Breast epithelium (tissue), 4 donors: ENCODE measurements at places on chromosomes 1 and 21. TPM values are rescaled to one million over a fixed set of nuclear protein-coding genes. Genes with fewer than 3 reads are reported as not detected.
A peak's percentile ranks its signal among the peaks of the same experiment; 100 is the strongest.

AMIGO1 gene
- 9.5 TPM for total RNA-seq

AK2 gene
- 280 TPM for total RNA-seq

CR1 gene
- total RNA-seq, result 3.7 TPM

OR6K3 gene
- not detected for total RNA-seq

LCE2C gene
- not detected for total RNA-seq

LRRC38 gene
- total RNA-seq, result not detected

TINAGL1 gene
- 144 TPM for total RNA-seq

AXDND1 gene
- 1.8 TPM for total RNA-seq

DNA sequence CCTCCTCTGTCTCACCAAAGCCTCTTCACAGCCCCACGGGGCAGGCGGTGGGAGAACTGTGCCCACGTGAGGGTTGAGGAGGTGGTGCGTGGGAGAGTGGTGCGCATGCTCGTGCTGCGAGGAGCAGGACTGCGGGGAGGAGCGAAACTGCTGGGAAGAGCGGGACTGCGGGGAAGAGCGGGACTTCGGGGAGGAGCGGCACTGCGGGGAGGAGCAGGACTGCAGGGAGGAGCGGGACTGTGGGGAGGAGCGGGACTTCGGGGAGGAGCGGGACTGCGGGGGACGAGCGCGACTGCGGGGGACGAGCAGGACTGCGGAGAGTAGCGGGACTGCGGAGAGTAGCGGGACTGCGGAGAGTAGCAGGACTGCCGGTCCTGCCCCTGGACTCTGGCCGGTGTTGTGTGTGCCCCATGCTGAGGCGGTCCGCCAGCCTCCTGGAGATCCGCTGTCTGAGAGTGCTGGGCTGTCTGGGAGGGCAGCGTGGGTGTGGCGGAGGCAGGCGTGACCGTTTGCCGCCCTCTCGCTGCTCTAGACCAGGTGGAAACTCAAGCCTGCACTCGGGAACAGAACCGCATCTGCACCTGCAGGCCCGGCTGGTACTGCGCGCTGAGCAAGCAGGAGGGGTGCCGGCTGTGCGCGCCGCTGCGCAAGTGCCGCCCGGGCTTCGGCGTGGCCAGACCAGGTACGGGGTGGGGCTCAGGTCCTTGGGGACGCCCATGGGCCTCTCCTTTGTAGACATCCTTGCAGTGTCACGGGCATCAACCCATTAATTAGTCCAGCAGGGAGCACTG lies 24.6 kb downstream of the TNFRSF1B start:
- no peak overlapping the region for H3K4me3 ChIP-seq
- no peaks in the 10 kb centered on the region for H3K27me3 ChIP-seq
- no peak overlapping the region for H3K27ac ChIP-seq
- H3K36me3 ChIP-seq, result no peaks in the 10 kb centered on the region

DNA sequence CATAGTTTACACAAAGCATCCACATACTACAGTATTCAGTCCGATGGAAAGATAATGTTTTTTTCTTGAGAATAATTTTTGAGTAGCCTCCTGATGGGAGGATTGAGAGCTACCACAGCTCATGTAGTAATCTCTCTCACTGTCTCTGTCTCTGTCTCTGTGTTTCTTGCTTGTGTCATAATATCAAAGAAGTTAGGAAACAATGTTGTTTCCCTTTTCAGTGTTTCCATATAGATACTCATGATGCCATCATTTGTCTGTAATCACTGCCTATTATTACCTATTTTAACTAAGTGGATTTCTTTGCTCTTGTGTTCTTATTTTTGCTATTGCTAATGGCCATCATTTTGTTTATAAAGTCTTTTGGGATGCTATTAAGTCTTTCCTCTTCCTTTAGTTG lies 367.7 kb downstream of the NEGR1 start:
- H3K27ac ChIP-seq, result no peak overlapping the region
- H3K27me3 ChIP-seq, result no peaks in the 10 kb centered on the region
- no peaks in the 10 kb centered on the region for H3K4me1 ChIP-seq
- DNase-seq, result no peak
- H3K36me3 ChIP-seq, result no peaks in the 10 kb centered on the region

DNA sequence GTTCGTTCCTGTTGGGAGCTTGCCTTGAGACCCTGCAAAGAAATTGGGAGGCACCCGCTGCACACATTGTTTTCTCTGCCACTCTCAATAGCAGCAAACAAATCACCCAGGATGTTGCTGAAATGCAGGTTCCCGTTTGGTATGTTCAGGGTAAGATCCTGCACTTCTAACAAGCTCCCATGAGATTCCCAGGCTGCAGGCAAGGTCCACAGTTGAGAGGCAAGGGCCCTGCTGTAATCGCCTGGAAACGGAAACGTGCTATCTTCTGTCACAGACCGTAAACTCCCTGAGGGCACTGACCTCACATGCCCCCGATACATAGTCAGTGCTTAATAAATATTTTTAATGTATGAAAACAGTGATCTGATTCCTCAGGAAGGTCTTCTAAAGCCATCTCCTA lies 37.8 kb downstream of the XCL1 start:
- no peaks in the 10 kb centered on the region for H3K36me3 ChIP-seq
- DNase-seq, result no peak
- H3K27ac ChIP-seq, result no peak overlapping the region
- no peak overlapping the region for H3K4me3 ChIP-seq
- peaks cover 10% of the 10 kb centered on the region for H3K4me1 ChIP-seq

GRCh38 chr1:50976111-50976889 lies 6.3 kb downstream of the CDKN2C start:
- H3K27me3 ChIP-seq, result peaks cover 4% of the 10 kb centered on the region
- peak overlapping the region; percentile 89 for H3K27ac ChIP-seq
- no peaks in the 10 kb centered on the region for H3K36me3 ChIP-seq
- DNase-seq, result no peak

GRCh38 chr1:43274125-43274803 lies 4.5 kb downstream of the TMEM125 start:
- H3K4me3 ChIP-seq, result no peak overlapping the region
- DNase-seq, result no peak
- no peak overlapping the region for H3K27ac ChIP-seq
- no peaks in the 10 kb centered on the region for H3K36me3 ChIP-seq
- H3K27me3 ChIP-seq, result no peaks in the 10 kb centered on the region
- no peaks in the 10 kb centered on the region for H3K4me1 ChIP-seq

DNA sequence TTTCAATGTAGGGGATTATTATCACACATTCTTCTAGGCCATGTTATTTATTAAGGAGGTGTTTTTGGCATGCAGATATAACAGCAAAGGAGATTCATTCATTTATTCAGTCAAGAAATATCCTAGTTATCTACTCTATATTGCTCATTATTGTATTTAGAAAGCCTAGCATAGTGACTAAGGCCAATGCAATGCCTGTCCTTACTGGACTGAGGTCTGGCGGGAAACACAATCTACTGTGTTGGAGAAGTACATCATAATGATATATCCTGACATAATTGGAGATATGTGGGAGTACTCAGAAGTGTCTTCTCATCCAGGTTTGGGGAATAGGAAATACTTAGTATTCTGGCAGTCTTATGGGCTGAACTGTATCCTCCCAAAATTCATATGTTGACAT lies 421.5 kb upstream of the USP24 start:
- no peaks in the 10 kb centered on the region for H3K27me3 ChIP-seq
- no peak overlapping the region for H3K27ac ChIP-seq
- H3K4me3 ChIP-seq, result no peak overlapping the region
- no peak for DNase-seq
- H3K36me3 ChIP-seq, result no peaks in the 10 kb centered on the region
- no peaks in the 10 kb centered on the region for H3K4me1 ChIP-seq

DNA sequence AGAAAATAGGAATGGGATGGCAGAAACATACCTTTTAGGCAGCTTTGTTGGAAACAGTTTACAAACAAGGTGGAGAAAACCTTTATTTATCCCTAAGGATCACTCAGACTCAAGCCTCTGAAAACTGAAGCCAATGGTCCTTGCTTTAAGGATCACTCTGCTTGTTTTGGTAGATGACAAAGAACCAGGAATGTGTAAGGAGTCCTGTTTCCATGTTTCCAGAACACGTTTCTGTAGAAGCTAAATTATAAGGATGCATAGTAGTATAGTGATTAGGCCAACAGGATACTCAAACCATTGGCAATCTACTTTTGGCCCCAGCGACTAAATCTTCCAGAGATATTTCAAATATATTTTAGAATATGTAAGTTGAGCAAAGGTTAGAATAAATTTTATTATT lies 149.1 kb upstream of the HP1BP3 start:
- H3K27me3 ChIP-seq, result no peaks in the 10 kb centered on the region
- no peak overlapping the region for H3K27ac ChIP-seq
- H3K36me3 ChIP-seq, result no peaks in the 10 kb centered on the region
- H3K4me1 ChIP-seq, result no peaks in the 10 kb centered on the region
- H3K4me3 ChIP-seq, result no peak overlapping the region

DNA sequence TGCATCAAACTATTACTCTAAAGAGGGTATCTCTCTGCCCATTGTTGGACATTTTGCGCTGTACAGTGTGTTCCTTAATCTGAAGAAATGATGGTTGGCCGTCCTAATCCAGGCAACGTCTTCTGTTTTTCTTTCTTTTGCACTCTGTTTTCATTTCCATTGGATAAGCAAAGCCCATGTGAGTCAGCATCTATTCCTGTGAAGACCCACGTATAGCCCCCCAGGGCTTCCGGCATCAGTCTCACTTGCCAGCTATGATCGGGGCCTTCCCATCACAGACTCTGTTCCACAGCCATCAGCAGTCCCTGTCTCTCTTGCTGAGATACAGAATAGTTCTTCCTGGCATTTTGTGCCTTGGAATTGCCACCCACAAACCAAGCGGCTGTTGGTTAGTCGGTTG lies 29.2 kb upstream of the BRDT start:
- no peaks in the 10 kb centered on the region for H3K4me1 ChIP-seq
- no peak for DNase-seq
- H3K4me3 ChIP-seq, result no peak overlapping the region
- no peaks in the 10 kb centered on the region for H3K36me3 ChIP-seq
- no peaks in the 10 kb centered on the region for H3K27me3 ChIP-seq
- H3K27ac ChIP-seq, result no peak overlapping the region

DNA sequence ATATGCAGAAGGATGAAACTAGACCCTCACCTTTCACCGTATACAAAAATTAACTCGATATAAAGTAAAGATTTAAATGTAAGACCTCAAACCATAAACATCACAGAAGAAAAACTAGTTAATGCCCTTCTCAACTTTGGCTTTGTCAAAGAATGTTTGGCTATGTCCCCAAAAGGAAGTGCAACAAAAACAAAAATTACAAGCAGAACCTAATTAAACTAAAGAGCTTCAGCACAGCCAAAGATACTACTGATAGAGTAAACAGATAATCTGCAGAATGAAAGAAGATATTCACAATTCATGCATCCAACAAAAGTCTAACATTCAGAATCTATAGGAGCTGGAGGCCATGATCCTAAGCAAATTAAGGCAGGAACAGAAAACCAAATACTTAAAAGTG lies 824.6 kb upstream of the NEGR1 start:
- no peak for DNase-seq
- H3K4me1 ChIP-seq, result no peaks in the 10 kb centered on the region
- peaks cover 4% of the 10 kb centered on the region for H3K36me3 ChIP-seq
- no peak overlapping the region for H3K27ac ChIP-seq
- no peaks in the 10 kb centered on the region for H3K27me3 ChIP-seq

GRCh38 chr1:151511636-151512215 lies 539 bp downstream of the CGN start:
- no peaks in the 10 kb centered on the region for H3K36me3 ChIP-seq
- DNase-seq, result peak; percentile 53
- H3K4me3 ChIP-seq, result peak overlapping the region; percentile 74
- no peaks in the 10 kb centered on the region for H3K27me3 ChIP-seq
- H3K27ac ChIP-seq, result peak overlapping the region; percentile 78
- H3K4me1 ChIP-seq, result no peaks in the 10 kb centered on the region

GRCh38 chr21:39661121-39661520 lies 48.4 kb downstream of the B3GALT5 start:
- no peak for DNase-seq
- peak overlapping the region; percentile 71 for H3K27ac ChIP-seq
- no peaks in the 10 kb centered on the region for H3K27me3 ChIP-seq
- H3K4me1 ChIP-seq, result no peaks in the 10 kb centered on the region
- H3K36me3 ChIP-seq, result no peaks in the 10 kb centered on the region

- no peaks in the 10 kb centered on the region for H3K27me3 ChIP-seq
- no peak overlapping the region for H3K4me3 ChIP-seq
- no peak for DNase-seq
- no peak overlapping the region for H3K27ac ChIP-seq
- no peaks in the 10 kb centered on the region for H3K36me3 ChIP-seq
Observed at GRCh38 chr1:224170748-224171478, 12.1 kb upstream of the DEGS1 start.

DNA sequence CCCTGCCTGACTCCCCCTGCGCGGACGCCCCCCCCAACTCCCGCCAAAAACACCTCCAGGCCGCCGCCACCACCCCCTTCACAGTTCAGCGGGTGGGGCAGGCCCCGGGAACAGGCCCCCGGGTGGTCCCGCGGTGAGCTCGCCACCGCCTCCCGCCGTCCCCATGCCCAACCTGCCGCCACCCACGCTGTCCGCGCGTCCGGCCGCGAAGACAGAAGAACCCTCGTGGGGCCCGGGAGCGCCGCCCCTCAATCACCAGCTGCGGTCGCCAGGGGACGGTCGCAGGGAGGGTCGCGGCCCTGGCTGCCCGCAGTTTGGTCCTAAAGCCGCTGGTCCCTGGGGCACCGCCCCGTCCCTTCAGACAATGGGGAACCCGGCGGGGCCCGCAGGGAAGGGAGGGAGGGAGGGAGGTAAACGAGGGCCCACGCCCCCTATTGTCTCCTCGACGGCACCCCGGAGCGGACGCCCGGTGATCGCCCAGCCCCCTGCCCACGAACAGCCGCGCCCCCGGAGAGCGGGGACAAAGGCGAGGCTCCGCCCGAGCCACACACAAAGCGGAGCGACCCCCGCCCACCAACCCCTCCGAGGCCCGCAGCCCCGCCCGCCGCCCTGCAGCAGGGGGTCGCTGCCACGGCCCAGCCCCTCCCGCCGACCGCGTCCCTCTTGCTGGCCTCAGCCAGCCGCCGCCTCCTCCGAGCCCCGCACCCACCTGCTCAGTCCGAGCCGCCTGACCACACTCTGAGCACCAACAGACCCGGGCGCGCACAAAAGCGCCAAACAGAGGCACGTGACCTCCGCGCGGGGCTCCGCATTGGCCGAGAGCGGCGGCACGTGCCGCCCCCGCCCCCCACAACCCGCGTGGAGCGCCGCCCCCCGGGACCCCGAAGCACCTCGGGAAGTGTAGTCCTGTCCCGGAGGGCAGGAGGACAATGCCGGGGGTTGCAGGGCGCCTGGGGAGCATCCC lies at the start of gene STMN1:
STMN1 (minus strand) TSS at position 740 of the 964 bp plus-strand sequence. CDS start 1,743 bp downstream, outside the sequence.
- H3K4me1 ChIP-seq, result peaks cover 4% of the 10 kb centered on the region
- peak within 1 kb of the TSS; percentile 59 for H3K27ac ChIP-seq
- H3K36me3 ChIP-seq, result no peaks in the 10 kb centered on the region
- no peaks in the 10 kb centered on the region for H3K27me3 ChIP-seq
- H3K4me3 ChIP-seq, result peak within 1 kb of the TSS; percentile 73

- no peaks in the 10 kb centered on the region for H3K36me3 ChIP-seq
- H3K4me3 ChIP-seq, result no peak overlapping the region
- no peak overlapping the region for H3K27ac ChIP-seq
- no peak for DNase-seq
- H3K27me3 ChIP-seq, result no peaks in the 10 kb centered on the region
Observed at GRCh38 chr1:219422811-219423598, 189.9 kb downstream of the ZC3H11B start.

- no peaks in the 10 kb centered on the region for H3K27me3 ChIP-seq
- H3K36me3 ChIP-seq, result no peaks in the 10 kb centered on the region
- no peak for DNase-seq
- H3K4me1 ChIP-seq, result no peaks in the 10 kb centered on the region
Observed at GRCh38 chr1:179867493-179868330, 9.9 kb downstream of the TOR1AIP2 start.

GRCh38 chr1:150233359-150234308 lies 2.3 kb downstream of the ANP32E start:
- H3K4me3 ChIP-seq, result peak overlapping the region; percentile 64
- no peaks in the 10 kb centered on the region for H3K36me3 ChIP-seq
- H3K4me1 ChIP-seq, result no peaks in the 10 kb centered on the region
- peak overlapping the region; percentile 99 for H3K27ac ChIP-seq
